ENCODE measurements at places on chromosomes 1 and 21.

DNA sequence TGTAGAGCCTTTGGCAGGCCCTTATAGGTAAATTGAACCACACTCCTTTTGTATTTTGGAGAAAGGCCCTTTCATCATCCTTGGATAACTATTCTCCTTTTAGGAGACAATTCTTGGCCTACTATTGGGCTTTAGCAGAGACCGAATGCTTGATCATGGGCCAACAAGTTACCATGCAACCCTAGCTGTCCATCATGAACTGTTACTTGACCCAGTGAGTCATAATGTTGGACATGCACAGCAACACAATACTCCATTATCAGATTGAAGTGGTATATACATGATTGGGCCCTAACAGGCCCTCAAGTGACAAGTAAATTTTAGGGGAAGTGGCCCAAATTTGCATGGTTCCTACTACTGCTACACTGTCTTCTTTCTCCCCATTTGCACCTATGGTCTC lies 84.4 kb downstream of the CATSPERE start:
- no peak for DNase-seq

- no peak for DNase-seq
Observed at GRCh38 chr1:117136749-117137148, 15.2 kb upstream of the TRIM45 start.

DNA sequence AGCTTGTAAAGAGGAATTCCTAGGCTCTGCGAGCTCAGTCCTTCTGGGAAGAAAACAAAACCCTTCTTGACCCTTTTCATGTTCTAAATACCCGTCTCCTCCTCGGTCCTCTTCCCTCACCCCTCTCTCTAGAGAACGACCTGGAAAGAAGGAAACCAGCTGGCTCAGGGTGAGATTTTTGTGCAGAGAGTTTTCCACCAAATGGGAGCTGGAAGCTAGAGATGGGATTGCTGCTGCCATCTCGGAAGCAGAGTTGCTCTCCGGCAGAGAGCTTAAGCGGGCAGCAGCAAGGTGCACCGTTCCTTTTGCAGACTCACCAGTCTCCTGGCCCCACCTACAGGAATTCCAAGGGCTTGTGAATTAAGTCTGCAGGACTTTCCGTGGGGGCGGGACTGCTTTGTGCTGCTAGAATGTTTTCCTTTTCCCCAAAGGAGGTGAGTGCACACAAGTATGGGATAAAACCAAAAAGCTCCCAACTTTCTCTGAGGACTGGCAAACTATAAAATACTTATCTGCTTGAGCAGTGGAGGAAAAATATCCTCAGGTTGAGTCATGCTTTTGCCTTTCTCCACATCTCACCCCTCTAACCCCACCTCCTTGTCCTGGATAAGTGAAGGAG lies 29.1 kb upstream of the KIAA0040 start:
- no peak for DNase-seq

GRCh38 chr1:112335351-112335750 lies 60.7 kb upstream of the CTTNBP2NL start:
- no peak for DNase-seq

GRCh38 chr1:109148987-109149561 lies 35.2 kb downstream of the ELAPOR1 start:
- DNase-seq = no peak

GRCh38 chr1:2416403-2416802 lies 4.0 kb upstream of the PEX10 start:
- DNase-seq = peak; percentile 42

GRCh38 chr1:184386312-184387068 lies at the start of gene C1orf21:
Gene C1orf21, plus strand, starts transcription at chr1:184387029. Its CDS starts 90,481 bp downstream, at chr1:184477510.
- peak; percentile 79 for DNase-seq

GRCh38 chr1:207397525-207397926 lies 56.6 kb upstream of the CR2 start:
- no peak for DNase-seq

DNA sequence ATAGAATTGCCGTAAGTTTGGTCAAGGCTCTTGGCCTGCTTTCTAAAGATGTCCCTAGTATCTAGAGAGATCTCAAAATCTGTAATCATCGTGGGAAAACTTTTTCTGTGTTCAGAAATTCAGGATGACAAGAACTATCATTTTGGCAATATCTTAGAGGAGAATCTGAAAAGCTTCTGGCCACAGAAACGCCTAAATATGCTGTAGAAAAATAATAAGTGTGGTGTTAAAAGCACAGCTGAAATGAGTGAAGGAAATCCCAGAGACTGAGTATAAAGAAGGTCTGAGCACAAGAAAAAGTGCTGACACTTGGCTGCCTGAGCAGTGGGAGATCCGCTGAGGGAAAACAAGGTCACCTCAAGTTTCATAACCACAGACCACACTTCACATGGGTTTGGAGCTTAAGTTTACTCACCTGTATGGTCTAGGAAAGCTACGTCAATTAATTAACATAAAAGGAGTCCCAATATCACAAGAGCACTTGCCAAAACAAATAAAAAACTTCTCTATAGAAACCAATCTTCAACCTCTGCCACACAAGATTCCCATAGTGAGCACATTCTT lies 235.2 kb upstream of the IRF2BP2 start:
- peak; percentile 79 for DNase-seq

- DNase-seq = peak; percentile 13
Observed at GRCh38 chr21:46097336-46098293, at the start of gene COL6A2. Gene COL6A2, plus strand, starts transcription at chr21:46098112.

GRCh38 chr1:23098463-23099170 lies 70.0 kb downstream of the LUZP1 start:
- peak; percentile 69 for DNase-seq

- DNase-seq = no peak
Observed at GRCh38 chr21:20353351-20353750, 644.9 kb upstream of the NCAM2 start.

DNA sequence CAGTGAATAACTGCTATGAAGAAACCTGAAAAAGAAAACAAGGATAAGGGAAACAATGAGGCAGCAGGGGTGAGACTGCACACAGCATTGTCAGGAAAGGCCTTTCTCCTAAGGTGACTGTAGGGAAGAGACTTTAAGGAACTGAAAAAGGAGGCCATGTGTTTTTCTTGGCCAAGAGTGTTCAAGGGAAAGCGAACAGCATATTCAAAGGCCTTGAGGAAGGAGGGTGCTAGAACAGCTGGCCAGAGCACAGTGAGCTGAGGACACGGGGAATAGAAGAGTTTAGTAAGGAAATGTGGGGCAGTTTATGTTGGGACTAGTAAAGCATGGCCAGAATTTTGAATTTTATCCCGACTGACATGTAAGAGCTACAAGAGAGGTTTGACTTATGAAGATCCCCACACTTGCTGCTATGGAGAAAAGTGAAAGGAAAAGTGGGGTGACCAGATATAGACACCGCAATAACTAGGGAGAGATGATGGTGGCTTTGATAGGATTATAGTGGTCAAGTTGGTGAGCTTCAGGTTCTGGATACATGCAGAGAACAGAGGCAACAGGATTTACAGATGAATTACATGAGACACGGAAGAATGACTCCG lies 1.4 kb downstream of the RWDD2B start:
- no peak for DNase-seq

DNA sequence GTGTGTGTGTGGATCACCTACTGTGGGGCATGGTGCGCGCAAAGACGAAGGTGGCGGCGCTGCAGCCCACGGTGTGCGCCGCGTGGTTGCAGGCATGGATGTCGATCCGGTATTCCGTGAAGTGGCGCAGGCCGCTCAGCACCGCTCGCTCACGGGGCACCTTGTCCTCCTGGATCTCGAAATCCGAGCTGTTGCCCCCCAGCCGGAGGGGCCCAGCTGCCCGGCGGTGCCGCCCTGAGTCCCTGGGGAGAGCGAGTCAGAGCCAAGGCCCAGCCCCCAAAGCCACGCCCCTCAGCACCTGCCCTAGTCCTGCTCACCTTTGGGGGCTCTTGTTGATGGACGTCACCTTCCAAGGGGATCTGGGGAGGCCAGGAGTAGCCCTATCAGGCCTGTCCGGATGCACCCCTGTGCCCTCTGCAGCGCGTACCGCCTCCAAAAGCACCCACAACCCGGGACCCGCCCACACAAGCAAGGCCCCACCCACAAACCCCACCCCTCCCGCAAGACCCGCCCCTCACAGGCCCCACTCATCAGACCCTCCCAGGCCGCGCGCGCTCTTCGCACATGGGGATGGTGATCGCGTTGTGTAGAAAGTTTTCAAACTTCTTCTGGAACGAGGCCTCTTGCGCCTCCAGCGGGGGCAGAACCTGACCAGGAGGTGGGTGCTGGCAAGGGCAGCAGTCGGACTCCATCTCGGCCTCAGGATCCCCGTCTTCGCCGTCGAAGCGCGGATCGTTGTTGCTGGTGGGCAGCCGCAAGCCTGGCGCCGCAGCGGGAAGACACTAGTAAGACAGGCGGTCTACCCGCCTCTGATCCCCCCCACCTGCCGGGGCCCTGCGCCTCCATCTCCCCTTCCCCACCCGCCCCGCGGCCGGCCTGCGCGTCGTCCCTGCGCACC lies 13.6 kb downstream of the INSRR start:
- DNase-seq = no peak

- peak; percentile 34 for DNase-seq
Observed at GRCh38 chr1:156508205-156508954, 7.8 kb upstream of the MEF2D start.

- no peak for DNase-seq
Observed at GRCh38 chr1:43448955-43449707, 4.6 kb downstream of the HYI start.

DNA sequence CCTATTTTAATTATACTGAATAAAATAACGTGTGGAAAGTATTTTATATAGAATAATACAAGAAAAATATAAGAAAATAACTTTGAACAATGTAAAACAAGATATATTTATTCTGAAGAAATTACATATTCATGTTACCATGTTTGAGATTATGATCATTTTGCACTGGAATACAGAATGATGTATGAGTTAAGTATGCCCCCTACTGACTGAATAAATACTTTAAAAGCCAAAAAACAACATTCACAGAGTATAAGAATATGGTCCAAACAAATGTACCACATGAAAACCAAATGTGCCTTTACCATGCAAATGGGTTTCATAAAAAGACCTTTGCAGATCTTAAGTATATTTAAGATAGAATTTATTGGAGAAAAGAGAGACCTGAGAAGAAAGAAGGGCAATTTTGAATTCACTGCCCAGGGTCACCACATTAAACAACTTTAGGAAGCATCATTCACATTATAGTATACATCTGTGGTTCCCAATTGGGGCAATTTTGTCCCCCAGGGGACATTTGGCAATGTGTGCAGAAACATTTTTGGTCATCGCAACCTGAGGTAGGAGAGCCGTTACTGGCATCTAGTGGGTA lies 136.6 kb upstream of the GFI1 start:
- peak; percentile 29 for DNase-seq

GRCh38 chr21:42004406-42005199 lies 5.6 kb downstream of the ZBTB21 start:
- no peak for DNase-seq

- DNase-seq = no peak
Observed at GRCh38 chr1:178101654-178102053, 7.8 kb downstream of the RASAL2 start.

- DNase-seq = no peak
Observed at GRCh38 chr1:25809283-25809926, 9.4 kb downstream of the SELENON start.

GRCh38 chr1:108537976-108538375 lies 21.9 kb upstream of the EEIG2 start:
- DNase-seq = no peak

DNA sequence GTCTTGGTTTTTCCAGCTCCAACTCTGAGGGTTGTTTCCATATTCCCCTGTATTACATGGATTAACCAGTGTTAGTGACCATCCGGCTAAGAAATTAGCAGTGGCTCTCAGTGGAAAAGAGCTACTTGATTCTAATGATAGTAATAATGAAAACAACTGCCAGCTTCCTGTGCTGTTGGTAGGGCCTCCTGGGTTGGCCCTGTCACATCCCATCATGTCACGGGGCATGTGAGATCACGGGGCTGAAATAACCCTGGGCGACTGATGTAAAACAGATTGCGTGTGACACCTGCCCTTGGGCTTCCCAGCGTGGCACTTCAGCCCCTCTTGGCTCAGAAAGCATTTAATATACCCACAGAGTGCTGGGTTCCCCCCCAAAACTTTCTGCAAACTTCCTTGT lies 149.0 kb downstream of the ROR1 start:
- DNase-seq = no peak

GRCh38 chr1:212173567-212173966 lies 111.6 kb upstream of the PPP2R5A start:
- DNase-seq = no peak

- no peak for DNase-seq
Observed at GRCh38 chr1:115240297-115240696, 97.8 kb downstream of the NGF start.

DNA sequence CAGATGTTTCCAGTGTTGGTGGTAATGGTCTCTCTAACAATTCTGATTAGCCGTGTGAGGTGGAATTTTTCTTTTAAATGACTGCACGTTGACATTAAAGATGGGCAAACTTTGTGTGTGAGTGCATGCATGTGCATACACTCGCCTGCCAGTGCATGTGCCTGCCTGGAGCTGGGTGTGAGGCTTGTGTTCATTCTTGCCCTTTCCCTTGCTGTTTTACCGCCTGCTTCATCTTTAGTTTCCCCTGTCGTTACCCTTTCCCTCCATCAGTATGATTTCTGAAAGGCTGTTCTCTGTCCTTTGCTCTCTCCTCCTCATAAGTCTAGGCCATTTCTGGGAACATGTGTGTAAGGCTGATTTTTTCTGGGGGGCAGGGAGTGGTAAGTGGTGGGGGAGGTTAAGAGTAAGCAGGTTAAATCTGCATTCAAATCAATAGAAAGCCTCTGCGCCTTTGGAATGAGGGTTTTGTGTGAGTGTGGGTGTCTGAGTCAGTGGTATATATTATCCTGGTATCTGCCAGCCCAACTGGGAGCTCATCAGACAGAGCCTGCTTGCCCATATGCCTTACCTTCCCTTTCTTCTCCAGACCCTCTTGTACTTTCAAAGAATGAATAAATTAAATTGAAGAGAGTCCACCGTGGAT lies 112.5 kb downstream of the PBX1 start:
- no peak for DNase-seq

DNA sequence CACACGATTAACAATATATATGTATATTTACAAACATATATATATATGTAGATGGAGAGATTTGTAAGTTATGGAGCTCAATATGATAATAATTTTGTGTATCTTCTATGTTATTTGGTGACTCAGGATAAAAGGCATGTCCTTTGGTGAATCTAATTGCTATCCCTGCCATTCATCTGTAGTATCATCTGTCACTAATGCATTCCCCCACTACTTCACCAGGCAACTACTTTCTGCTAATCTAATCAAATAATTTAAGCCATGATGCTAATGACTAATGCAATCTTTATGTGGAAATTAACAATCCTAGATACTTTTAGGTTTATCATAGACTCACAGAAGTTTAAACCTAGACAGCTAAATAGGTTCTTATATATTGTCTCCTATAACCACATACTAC lies 1074.5 kb downstream of the PLA2G4A start:
- DNase-seq = no peak

DNA sequence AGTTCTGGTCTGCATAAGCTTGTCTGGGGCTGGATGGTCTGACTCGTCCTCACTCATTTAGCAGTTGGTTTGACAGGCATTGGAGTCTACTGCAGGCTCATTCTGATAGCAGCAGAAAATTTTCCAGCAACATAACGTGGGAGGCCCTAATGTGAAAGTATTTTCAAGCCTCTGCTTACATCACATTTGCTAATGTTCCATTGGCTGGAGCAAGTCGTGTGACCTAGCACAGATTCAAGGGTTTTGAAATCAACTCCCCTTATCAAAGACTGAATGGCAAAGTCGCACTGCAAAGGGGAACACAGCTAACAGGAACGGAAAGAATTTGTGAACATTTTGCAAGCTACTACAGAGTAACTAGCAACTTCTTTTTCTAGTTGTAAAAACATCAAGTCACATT lies 2.3 kb upstream of the USH2A start:
- DNase-seq = no peak

GRCh38 chr1:110259770-110260169 lies 49.7 kb downstream of the KCNC4 start:
- no peak for DNase-seq

- DNase-seq = no peak
Observed at GRCh38 chr1:193411215-193411614, 224.8 kb upstream of the B3GALT2 start.
